ENCODE measurements at places on chromosomes 3 and 15.

- H3K4me3 ChIP-seq = peak overlapping the region; percentile 69
- no peaks in the 10 kb centered on the region for H3K36me3 ChIP-seq
- peaks cover 43% of the 10 kb centered on the region for H3K4me1 ChIP-seq
- peak overlapping the region; percentile 95 for H3K27ac ChIP-seq
Measured at GRCh38 chr15:31392761-31393401, 66.2 kb downstream of the KLF13 start.

DNA sequence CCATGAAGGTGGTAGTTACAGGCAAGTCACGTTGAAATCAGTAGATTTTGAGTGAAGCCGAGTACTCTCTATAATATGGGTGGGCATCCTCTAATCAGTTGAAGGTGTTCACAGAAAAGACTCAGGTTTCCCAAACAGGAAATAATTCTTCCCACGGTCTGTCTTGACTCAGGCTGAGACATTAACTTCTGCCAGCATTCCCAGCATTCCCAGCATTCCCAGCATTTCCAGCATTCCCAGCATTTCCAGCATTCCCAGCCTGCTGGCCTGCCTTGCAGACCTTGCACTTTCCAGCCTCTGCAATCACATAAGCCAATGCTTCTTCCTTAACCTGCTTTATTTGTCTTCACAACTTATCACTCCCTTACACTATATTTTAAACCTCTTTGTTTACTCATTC, 542.3 kb upstream of the ROBO2 start:
- H3K27ac ChIP-seq = no peak overlapping the region
- H3K4me3 ChIP-seq = no peak overlapping the region
- H3K27me3 ChIP-seq = no peaks in the 10 kb centered on the region

- no peaks in the 10 kb centered on the region for H3K36me3 ChIP-seq
- H3K27me3 ChIP-seq = no peaks in the 10 kb centered on the region
- no peak overlapping the region for H3K4me3 ChIP-seq
- DNase-seq = no peak
Measured at GRCh38 chr3:124273651-124274050, 281.7 kb upstream of the ROPN1 start.

GRCh38 chr15:66670762-66671580, 31.1 kb upstream of the SMAD6 start:
- no peaks in the 10 kb centered on the region for H3K36me3 ChIP-seq
- peaks cover 14% of the 10 kb centered on the region for H3K4me1 ChIP-seq
- no peaks in the 10 kb centered on the region for H3K27me3 ChIP-seq
- DNase-seq = peak; percentile 56
- no peak overlapping the region for H3K4me3 ChIP-seq
- H3K27ac ChIP-seq = no peak overlapping the region

GRCh38 chr3:37224879-37225278, 50.5 kb upstream of the LRRFIP2 start:
- no peaks in the 10 kb centered on the region for H3K36me3 ChIP-seq
- no peaks in the 10 kb centered on the region for H3K4me1 ChIP-seq
- no peak for DNase-seq
- no peak overlapping the region for H3K4me3 ChIP-seq
- no peaks in the 10 kb centered on the region for H3K27me3 ChIP-seq

- H3K4me3 ChIP-seq = no peak overlapping the region
- H3K27me3 ChIP-seq = no peaks in the 10 kb centered on the region
- H3K27ac ChIP-seq = no peak overlapping the region
- no peak for DNase-seq
- peaks cover 15% of the 10 kb centered on the region for H3K36me3 ChIP-seq
- peaks cover 17% of the 10 kb centered on the region for H3K4me1 ChIP-seq
Measured at GRCh38 chr3:196737655-196738054, 2.0 kb upstream of the PAK2 start.

DNA sequence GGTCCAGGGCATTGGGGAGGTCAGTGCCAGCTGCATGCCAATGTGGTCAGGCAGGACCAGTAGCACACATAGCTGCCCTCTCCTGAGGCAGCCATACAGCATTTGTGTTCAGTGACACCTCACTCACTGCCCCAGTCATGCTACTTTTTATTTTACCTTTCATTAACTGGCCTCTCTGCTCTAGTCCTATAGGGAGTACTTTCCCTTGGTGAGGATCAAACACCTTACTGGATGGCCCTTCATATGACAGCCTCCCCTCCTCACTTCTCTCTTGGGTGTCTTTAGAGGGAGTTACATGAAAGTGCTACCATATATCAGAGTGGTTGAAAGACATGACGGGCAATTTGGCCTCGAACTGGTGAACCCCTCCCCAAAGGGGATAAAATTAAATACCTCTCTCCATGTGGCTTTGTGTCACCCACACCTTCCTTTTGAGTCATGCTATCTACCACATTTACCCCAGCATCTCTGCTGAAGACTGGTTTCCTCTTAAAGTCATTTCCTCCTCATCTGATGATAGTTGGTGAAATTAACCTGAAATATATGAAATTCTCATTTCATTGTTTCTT, 17.6 kb downstream of the RLBP1 start:
- no peaks in the 10 kb centered on the region for H3K27me3 ChIP-seq
- no peak overlapping the region for H3K27ac ChIP-seq
- peaks cover 3% of the 10 kb centered on the region for H3K36me3 ChIP-seq
- no peak overlapping the region for H3K4me3 ChIP-seq
- peaks cover 2% of the 10 kb centered on the region for H3K4me1 ChIP-seq
- no peak for DNase-seq

DNA sequence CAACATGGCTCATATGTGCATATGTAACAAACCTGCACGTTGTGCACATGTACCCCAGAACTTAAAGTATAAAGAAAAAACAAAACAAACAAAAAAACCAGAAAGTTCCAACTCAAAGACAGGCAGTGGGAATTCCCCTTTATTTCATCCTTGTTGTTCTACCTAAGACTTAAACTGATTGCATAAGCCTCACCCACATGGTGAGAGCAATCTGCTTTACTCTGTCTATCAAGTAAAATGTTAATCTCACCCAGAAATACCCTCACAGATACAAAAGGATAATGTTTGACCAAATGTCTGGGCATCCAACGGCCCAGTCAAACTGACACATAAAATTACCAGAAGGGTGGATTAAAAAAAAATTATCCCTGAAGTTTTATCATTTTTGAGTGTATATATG, 190.9 kb upstream of the PLSCR5 start:
- H3K27me3 ChIP-seq = no peaks in the 10 kb centered on the region
- H3K36me3 ChIP-seq = no peaks in the 10 kb centered on the region
- DNase-seq = no peak
- no peaks in the 10 kb centered on the region for H3K4me1 ChIP-seq
- no peak overlapping the region for H3K27ac ChIP-seq

DNA sequence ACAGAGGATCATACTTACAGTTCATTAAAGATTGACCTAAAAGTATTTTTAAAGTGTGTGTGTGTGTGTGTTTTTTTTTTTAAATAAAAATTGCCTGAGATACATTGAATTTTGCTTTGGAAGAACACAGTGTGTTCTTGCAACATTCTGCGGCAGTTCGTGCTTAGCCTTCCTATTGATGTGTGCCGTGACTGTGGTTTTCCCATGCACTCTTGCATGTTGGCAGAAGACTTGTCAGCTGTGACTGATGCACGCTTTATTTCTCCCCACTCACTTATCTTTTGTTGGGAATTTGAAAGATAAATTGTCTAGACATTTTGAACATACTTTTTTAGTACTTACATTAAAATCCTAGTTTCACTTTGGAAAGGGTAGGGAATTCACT, 136.3 kb upstream of the LRRFIP2 start:
- H3K36me3 ChIP-seq = peaks cover 24% of the 10 kb centered on the region
- H3K4me3 ChIP-seq = no peak overlapping the region
- no peaks in the 10 kb centered on the region for H3K27me3 ChIP-seq
- H3K27ac ChIP-seq = no peak overlapping the region
- no peak for DNase-seq

DNA sequence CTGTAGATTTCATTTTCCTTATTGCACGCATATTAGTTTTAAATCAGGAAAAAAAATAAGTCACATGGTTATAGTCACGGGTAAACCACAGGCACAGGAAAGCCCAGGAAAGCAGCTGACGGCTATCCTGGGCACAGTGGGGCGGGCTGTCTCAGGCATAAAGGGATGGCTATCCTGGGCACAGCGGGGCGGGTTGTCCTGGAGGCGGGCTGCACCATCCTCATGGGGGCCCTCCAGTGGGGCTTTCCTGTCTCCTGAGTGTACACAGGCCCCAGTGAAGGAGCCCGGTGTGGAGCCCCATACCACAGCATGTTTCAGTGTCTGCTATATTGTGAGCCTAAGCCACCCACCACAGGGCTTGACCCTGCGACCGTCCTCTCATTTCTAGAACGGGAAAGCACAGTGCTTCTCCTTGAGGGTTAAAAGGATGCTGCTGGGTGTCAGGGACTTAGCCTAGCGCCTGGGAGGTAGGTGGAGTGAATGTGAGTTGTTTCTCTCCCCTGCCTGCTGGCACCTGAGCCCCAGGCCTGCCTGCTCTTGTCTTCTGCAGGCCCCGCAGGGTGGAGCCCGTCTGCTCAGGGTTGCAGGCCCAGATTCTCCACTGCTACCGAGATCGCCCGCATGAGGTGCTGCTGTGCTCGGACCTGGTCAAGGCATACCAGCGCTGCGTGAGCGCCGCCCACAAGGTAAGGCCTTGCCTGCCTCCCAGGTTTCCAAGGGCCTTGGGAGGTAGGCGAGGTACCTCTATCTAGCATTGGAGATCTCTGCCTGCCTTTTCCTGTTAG, 25.9 kb upstream of the PLXNA1 start:
- peaks cover 16% of the 10 kb centered on the region for H3K4me1 ChIP-seq
- peak; percentile 47 for DNase-seq
- H3K27me3 ChIP-seq = no peaks in the 10 kb centered on the region
- H3K27ac ChIP-seq = no peak overlapping the region
- no peak overlapping the region for H3K4me3 ChIP-seq

DNA sequence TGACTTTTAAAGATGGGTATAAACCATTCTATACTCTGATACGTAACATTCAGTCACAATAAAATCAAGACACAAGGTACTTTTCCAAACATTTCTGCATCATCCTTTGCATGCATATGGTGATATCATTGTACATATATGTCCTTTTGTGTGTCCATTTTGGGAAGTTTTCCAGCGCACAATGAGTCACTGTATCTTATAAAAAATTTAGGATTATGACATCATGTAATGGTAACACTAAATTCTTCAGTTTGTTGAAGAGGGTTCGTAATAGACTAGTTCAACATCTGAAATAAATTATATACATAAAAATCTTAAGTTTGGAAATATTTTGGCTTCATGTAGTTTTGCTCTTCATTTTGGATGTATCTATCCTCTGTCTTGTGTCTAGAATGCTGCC, 480.9 kb downstream of the ROBO1 start:
- H3K27me3 ChIP-seq = no peaks in the 10 kb centered on the region
- no peak overlapping the region for H3K27ac ChIP-seq
- no peaks in the 10 kb centered on the region for H3K4me1 ChIP-seq
- no peak for DNase-seq

DNA sequence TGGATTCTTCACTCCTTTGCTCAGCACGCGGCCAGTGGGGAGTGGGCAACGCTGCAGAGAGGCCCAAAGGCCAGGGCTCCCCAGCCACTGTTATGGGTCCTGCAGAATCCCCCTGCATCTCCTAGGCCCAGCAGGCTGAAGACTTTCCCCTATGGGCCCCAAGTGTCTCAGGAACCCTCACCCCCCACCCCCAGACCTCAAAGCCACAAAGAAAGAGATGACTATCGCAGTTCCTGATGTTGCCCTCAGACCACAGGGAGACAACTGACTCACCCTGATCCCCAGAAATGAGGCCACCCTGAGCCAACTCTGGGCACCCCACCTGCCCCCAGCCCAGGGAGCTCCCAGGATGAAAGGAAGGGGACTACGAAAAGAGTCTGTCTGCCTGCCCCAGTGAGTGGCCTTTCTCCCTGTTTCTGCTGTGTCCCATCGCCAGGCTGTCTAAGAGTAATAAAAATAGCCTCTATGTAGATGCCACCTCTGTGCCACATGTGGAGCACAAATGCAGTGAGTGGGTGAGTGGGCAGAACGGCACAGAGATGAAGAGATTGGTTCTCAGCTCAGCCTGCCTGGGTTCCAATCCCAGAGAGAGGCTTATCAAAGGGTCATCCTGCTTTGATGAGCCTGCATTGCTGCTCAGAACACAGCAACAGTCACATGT, 283.0 kb downstream of the UACA start:
- H3K4me1 ChIP-seq = peaks cover 16% of the 10 kb centered on the region
- no peak for DNase-seq
- no peaks in the 10 kb centered on the region for H3K36me3 ChIP-seq
- H3K27ac ChIP-seq = no peak overlapping the region
- H3K4me3 ChIP-seq = no peak overlapping the region

GRCh38 chr3:172102123-172102882, 62.9 kb downstream of the FNDC3B start:
- peaks cover 77% of the 10 kb centered on the region for H3K4me1 ChIP-seq
- no peaks in the 10 kb centered on the region for H3K27me3 ChIP-seq
- H3K27ac ChIP-seq = no peak overlapping the region
- peak; percentile 61 for DNase-seq

- no peaks in the 10 kb centered on the region for H3K4me1 ChIP-seq
- no peak overlapping the region for H3K4me3 ChIP-seq
- H3K36me3 ChIP-seq = no peaks in the 10 kb centered on the region
- H3K27ac ChIP-seq = no peak overlapping the region
- DNase-seq = no peak
- H3K27me3 ChIP-seq = no peaks in the 10 kb centered on the region
Measured at GRCh38 chr3:21020681-21021080, 730.3 kb downstream of the ZNF385D start.

DNA sequence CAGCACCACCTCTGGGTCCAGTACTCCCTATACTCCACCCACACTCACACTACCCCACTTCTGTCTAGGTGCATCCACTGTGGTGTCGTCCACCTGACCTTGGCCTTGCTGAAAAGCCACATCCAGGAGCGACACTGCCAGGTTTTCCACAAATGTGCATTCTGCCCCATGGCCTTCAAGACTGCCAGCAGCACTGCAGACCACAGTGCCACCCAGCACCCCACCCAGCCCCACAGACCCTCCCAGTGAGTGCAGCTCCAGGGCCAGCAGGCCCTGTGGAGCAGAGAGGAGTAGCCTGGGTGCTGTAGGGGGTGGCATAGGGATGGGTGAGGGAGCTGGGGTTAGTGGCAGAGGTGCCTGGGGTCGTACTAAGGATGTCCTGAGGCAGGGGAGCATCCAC, 19.4 kb upstream of the ALPK3 start:
- no peak overlapping the region for H3K27ac ChIP-seq
- H3K4me3 ChIP-seq = no peak overlapping the region
- peaks cover 76% of the 10 kb centered on the region for H3K36me3 ChIP-seq
- no peaks in the 10 kb centered on the region for H3K4me1 ChIP-seq
- DNase-seq = no peak

DNA sequence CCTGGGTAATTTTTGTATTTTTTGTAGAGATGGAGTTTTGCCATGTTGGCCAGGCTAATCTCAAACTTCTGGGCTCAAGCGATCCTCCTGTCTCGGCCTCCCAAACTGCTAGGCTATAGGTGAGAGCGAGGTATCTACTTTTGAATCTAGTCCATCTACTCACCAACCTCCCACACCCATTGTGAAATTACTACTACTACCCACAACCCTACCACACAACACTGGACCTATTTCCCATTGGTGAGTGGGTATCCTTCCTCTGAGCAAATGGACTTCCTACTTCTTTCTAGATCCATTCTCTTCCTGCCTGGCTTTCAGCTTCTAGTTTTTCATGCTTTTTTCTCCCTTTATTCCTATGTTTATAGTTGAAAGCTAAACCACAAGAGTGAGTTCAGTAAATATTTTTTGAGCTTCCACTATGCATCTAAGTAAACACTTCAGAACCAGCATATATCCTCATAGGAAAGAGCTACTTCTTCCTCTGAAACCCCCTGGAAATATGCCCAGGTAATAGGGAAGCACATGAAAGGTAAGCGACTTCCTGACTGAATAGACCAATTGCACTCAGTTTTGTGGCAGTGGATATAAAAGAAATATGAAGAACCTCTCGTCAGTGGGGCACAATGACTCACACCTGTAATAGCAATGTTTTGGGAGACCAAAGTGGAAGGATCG, 39.1 kb downstream of the MYO1E start:
- no peak for DNase-seq
- no peak overlapping the region for H3K4me3 ChIP-seq
- H3K4me1 ChIP-seq = peaks cover 26% of the 10 kb centered on the region
- no peak overlapping the region for H3K27ac ChIP-seq
- no peaks in the 10 kb centered on the region for H3K36me3 ChIP-seq
- H3K27me3 ChIP-seq = no peaks in the 10 kb centered on the region

Measured in upper lobe of left lung (tissue), 6 donors.